ENCODE measurements at places on chromosomes 12 and 14.

- DNase-seq: no peak
These were observed 7.5 kb downstream of the TMED2 start for GRCh38 chr12:123591702-123592481.

GRCh38 chr14:98949481-98950135 lies 322.4 kb downstream of the BCL11B start:
- no peak for DNase-seq

- DNase-seq: no peak
These were observed 622 bp downstream of the TECPR2 start for GRCh38 chr14:102363182-102363943.

GRCh38 chr14:98761993-98762392 lies 510.0 kb downstream of the BCL11B start:
- DNase-seq: no peak

- DNase-seq: no peak
These were observed 235.5 kb downstream of the MDGA2 start for GRCh38 chr14:47439953-47440352.

DNA sequence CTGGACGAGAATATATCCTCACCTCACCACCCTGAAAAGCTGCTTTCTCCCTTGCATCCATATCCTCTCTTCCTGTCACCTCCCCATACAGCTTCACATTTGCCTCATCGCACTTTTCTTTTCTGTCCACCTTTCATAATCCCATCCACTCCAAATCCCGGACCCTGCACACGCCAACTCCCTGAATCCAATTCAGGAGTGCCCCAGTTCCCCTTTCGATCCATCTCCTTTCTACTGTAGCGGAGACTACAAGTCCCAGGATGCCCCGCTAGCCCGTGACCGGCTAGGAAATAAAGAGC lies 2.5 kb downstream of the TMEM253 start:
- no peak for DNase-seq

DNA sequence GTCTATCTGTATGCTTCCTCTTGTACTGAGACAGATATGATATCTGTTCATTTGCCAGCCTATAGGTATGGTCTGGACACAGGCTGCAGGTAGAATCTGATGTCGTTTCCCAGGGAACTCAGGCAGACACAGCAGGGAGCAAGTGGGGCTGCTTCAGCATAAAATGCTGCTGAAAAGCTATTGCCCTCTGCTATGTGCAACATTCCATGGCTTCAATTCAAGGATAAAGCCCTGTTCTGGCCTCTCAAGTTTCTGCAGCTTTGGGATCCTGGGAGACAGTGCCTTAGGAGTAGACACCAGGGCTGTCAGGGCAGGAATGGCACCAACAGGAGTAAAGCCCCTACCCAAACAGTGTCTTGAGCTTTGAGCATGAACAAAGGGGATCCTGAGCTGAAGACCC lies 173.5 kb downstream of the SLC41A2 start:
- DNase-seq: no peak

GRCh38 chr14:99040711-99041110 lies 231.3 kb downstream of the BCL11B start:
- DNase-seq: no peak

DNA sequence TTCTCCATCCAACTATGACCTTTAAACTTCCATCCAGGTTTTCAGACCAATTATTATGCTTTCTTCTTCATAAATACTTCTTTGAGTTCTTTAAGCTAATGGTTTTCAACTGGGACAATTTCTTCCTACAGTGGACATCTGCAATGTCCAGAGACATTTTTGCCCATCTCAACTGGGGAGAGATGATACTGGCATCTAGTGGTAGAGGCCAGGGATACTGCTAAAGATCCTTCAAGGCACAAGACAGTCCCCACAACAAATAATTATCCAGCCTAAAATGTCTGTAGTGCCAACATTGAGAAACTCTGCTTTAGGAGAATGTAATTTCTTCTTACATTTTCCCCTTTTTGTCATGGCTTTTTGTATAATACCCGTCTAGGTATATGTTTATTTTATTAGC lies 10.6 kb downstream of the TRHDE start:
- no peak for DNase-seq

DNA sequence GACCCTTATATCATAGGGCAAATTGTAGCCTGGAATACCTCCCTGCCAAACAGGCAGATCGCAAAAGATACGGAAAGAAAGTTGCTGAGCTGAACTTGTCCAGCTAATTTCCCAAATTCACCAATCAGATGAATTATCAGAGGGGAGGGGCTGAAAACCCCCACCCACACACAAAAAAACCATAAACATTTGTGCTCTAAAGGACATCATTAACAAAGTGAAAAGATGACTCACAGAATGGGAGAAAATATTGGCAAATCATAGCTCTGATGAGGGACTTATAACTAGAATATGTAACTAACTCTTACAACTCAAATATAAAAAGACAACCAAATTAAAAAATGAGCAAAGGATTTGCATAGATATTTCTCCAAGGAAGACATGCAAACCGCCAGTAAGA lies 36.3 kb downstream of the PTHLH start:
- no peak for DNase-seq

DNA sequence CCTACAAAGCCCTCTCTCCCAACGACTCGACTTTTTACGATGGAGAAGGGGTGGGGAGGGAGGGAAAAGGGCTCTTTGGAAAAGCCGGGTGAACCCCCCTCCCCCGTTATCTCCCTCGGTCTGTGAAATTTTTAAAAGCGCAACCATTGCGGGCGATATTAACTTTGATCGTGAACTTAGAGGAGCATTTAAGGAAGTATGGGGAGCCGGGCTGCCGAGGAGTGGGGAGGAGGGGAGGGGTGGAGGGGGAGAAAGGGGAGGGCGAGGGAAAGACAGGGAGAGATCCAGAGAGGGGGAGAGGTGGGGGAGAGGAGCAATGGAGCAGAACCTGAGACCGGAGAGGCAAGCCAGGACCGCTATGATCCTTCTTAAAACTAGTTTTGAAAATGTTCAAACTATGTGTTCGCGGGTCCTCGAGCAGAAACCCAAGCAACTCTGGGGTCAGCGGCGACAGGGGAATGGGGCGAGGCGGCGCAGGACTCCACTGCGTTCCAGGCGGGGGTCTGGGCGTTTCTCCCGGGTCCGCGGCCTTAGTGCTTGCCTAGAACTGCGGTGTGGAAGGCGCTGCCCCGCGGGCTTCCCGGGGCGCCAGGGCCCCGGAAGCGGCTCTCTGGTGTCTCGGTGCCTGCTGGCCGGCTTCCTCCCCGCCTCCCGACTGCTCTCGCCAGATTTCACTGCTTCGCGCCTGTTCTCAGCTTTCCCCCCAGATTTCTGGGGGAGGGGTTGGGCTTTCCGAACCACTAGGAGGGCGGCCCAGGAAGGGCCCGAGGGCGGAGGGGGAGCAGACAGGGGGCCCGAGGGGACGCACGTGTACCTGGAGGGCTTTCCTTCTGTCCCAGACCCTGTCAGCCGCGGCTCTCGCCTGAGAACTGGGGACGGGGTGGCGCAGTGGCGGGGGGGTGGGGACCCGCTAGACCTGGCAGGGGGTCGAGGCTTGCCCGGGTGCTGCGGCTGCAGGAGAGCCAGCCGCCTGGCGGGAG lies at the start of gene HOTAIR:
TSS of gene HOTAIR (minus strand) at position 871 of the 980 bp plus-strand sequence.
- no peak for DNase-seq

GRCh38 chr14:72714094-72714493 lies 179.8 kb downstream of the DPF3 start:
- no peak for DNase-seq

DNA sequence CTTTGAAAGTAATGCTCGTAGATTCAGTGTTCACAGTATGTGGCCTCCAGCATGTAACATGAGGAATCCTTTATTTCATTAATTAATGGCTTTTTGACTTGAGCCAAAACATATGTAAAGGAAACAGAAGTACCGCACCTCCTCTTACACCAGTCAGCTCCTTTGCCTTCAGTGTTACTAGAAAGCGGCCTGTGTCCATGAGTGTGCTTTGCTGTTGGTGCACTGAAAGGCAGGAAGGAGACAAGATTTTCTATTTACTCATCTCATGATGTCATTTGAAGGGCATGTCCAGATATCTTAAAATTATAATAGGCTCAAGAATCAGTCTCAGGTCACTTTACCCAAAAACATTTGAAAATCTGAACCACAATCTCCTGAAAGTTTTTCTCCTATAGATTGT lies 9.9 kb upstream of the CCT2 start:
- no peak for DNase-seq

DNA sequence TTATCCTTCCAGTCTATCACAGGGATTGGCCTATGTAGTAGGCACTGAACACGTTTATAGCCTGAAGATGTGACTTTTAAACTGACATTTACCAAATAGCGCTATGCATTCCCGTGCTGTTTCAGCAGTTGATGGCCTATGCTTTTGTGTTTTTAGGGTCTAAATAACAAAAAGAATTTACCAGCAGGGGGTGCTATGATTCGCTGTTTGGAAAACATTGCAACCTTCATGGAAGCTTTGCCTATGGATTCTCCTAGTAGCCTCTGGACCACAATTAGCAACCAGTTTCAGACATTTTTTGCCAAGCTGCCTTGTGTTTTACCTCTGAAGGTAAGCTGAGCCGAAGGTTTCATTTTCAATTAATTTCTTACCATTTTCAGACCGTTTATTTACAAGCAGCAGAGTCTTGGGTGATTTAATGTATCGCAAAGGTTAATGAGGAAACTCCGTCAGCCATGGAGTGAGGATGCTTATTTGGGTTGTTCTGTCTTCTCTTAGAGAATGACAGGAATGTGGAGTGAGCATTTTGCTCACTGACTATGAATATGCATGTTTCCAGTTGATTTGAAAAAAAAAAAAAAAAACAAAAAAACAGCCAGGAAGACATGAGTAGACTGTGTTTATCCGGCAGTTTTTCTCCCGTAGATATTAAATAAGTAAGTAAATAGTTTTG lies 133.1 kb downstream of the PRIMA1 start:
- DNase-seq: no peak

DNA sequence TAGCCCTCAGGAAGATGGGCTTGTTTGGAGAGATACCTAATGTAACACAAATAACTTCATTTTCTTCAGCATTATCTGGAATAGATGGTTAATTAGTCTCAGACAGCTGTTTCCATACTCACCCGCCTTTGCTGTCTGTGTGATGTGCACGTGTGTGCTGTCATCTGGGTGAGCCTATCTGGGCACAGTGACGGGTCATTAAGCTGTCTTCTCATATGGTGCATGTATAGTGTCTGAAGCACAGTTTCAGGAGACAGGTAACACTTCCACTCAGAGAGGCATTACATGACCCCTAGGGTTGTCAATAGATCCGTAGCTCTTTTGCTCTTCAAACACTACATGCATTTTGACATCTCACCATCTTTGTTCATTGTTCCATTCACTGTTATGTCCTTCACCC lies 493.3 kb downstream of the APAF1 start:
- DNase-seq: no peak

DNA sequence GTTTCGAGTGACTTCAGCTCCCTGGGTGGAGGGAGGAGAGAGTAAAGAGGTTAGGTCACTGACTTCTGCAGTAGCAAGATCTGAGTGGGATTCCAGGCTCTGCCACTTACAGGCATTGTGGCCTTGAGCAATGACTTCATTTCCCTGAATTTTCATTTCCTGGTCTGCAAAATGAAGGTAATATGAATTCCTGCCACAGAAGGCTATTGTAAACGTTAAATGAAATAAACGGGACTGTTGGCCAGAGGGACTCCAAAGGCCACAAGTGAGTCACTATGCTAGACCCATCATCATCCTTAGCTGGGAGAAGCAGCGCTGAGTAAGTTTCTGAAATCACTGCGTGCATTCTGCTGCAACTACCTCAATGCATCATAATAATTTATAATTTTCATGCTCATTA lies 807.8 kb downstream of the AACS start:
- DNase-seq: no peak

DNA sequence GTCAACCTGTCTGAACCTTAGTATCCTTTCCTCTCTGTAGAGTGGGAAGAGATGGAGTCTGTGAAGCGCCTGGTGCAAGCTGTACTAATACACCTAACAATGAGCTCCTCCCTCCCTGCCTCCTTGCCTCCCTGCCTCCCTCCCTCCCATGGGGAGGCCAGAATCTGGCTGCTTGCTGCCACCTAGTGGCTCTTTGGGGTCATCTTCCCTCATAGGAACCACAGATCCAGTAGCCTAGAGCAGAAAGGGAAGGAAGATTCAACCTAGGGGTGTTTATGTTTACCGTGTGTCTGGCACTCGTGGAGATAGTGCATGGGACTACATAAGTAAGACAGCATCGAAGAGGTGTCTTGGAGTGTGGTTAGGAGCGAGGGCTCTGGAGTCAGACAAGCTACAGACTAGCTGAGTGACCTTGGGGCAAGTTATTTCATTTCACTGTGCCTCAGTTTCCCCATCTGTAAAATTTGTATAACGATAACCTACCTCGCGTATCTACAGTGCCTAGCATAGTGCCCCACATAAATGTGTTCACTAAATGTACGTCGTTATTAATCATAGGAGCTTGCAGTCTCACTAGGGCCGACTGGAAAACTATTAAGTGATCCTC lies 35.5 kb upstream of the TSPAN9 start:
- no peak for DNase-seq

GRCh38 chr12:25957793-25958427 lies 572 bp upstream of the RASSF8 start:
- DNase-seq: no peak

- DNase-seq: no peak
These were observed 69.4 kb upstream of the ACTN1 start for GRCh38 chr14:69048456-69048855.

DNA sequence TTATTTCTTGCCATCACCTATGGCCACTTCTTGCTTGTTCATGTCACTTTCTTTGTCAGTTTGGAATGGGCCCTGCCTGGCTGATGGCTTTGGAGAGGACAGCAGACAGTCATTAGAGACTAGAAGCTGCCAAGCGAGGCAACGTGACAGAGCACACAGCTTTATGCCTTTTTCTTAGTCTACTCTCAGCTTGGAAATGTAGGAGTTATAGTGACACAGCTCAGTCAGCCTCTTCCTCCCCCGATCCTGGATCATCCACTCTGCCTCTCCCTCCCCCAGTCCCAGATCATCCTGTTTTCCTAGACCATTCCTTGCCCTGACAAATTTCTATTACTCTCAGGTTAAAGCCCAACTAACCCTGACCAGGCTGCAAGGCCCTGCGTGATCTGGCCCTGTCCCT lies 26.6 kb downstream of the ETV6 start:
- DNase-seq: no peak

DNA sequence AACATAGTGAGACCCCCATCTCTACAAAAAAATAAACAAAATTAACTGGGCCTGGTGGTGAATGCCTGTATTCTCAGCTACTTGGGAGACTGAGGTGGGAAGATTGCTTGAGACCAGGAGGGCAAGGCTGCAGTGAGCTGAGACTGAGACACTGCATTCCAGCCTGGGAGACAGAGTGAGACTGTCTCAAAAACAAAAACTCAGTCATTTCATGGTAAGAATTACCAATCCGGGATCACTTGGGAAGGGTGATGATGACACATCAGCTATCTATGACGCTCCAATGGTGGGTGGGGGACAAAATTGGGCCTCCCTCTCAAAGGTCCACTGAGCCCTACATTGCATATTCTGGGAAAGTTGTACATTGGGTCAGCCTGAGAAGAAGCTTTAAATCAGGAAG lies 47.7 kb downstream of the SERPINA3 start:
- no peak for DNase-seq

Measured in activated CD8-positive, alpha-beta memory T cell treated with anti-CD3 and anti-CD28 coated beads for 4 hours (primary cell).